A172 (cell line): ENCODE measurements at places on chromosomes 6 and 20.

- no peak for DNase-seq
Observed at GRCh38 chr6:151447237-151447636, 4.7 kb downstream of the RMND1 start.

DNA sequence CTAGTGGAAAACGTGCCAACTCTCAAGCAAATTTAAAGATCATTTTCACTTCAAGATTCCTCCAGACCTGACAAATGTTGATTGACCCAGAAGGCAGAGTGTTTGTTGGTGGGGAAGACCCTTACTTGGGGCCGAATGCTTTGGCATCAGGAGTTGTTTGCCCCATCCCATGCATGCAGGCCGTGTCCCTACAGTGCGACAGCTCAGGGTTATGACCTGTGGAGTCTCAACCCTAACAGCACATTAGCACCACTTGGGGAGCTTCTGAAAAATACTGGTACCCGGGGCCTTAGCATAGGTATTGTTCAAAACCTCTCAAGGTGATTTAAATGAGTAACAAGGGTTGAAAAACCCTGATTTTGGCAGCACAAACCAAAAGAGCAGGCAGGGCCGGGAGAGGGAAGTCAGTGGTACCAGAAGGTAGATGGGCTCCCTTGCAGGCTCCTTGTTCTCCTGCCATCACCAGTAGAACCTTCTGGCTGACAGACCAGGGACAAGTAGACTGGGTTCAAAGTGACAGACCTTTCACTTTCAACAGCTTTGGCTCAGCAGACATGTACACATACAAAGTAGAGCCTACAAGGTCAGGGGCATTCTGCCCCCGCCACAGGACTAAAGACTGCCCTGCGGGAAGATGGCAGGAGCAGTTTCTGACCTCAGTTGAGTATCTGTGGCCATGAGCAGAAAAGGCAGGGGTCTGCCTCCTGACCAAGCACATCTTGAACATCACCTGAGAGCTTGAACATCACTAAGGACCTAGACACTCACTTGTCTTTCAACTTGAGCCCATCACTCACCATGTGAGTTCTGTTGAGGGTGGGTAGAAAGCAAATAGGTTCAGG lies 39.6 kb downstream of the PLCG1 start:
- DNase-seq: no peak

- DNase-seq: no peak
Observed at GRCh38 chr6:157380458-157380778, 572 bp upstream of the ZDHHC14 start.

DNA sequence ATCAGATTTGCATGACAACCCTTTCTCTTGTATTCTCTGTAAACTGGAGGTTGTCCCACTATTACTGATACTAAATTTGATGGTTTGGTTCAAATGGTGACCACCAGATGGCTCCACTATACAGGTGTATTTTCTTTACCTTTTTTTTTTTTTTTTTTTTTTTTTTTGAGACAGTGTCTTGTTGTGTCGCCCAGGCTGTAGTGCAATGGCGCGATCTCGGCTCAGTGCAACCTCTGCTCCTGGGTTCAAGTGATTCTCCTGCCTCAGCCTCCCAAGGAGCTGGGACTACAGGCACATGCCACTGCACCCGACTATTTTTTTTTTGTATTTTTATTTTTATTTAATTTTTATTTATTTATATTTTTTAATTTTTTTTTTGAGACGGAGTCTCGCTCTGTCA lies 6.6 kb upstream of the WTAP start:
- peak; percentile 37 for DNase-seq

DNA sequence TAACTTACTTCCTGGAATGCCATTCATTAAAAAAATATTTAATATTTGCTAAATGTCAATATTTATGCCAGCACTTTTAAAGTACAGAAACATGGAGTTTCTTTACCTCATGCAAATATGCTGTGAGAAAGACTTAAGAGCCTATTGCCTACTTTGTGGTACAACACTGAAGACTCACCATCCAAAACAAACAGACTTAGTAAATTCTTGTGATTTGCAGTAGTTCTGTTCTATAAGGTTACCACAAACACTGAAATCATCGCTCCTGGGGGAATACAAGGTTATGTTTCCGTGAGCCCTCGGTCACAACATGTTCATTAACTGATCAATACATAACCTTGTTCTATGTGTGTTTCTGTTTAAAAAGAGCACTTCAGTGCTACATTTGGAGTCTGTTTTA lies 78.3 kb downstream of the ATG5 start:
- DNase-seq: no peak

GRCh38 chr6:45648262-45648620 lies 270.5 kb upstream of the SUPT3H start:
- no peak for DNase-seq

DNA sequence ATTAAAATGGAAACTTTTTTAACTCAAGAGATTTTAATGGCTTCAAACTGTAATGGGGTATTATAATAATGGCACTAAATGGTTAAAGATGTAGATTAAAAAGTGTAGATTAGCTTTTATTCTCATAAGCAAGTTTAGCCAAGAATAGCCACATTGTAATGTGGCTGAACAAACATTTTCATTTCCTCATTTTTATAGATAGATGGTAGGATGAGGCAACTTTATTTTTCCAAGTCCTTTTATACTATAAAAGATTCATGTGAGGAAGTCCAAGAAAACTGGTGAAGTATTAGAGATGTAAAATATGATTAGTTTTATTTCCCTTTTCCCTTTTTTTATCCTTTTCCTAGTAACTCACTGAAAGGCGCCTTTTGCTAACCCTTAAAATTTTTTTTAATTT lies 88.8 kb downstream of the ATRN start:
- DNase-seq: no peak

- DNase-seq: no peak
Observed at GRCh38 chr20:64108731-64109681, 1.6 kb upstream of the NPBWR2 start.

GRCh38 chr6:25340431-25341202 lies 61.4 kb downstream of the CARMIL1 start:
- no peak for DNase-seq

- no peak for DNase-seq
Observed at GRCh38 chr6:116170358-116171057, 44.6 kb upstream of the COL10A1 start.

DNA sequence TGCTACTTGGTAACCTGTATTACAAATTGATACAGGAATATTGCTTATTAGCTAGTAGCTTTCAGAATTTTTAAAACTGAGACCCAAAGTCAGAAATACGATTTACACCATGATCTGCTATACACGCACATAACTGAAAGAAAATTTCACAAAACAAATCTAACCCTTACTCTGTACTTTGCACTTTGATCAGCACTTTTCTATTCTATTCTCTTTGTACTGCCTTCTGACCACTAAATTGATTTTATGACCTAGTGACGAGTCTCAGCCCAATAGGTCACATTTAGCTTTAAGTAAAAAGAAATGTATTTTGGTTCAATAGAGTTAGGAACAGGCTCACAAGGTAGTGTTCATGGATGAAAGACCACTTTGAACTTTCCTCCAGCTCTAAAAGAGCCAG lies 252.5 kb downstream of the TBX18 start:
- DNase-seq: no peak

DNA sequence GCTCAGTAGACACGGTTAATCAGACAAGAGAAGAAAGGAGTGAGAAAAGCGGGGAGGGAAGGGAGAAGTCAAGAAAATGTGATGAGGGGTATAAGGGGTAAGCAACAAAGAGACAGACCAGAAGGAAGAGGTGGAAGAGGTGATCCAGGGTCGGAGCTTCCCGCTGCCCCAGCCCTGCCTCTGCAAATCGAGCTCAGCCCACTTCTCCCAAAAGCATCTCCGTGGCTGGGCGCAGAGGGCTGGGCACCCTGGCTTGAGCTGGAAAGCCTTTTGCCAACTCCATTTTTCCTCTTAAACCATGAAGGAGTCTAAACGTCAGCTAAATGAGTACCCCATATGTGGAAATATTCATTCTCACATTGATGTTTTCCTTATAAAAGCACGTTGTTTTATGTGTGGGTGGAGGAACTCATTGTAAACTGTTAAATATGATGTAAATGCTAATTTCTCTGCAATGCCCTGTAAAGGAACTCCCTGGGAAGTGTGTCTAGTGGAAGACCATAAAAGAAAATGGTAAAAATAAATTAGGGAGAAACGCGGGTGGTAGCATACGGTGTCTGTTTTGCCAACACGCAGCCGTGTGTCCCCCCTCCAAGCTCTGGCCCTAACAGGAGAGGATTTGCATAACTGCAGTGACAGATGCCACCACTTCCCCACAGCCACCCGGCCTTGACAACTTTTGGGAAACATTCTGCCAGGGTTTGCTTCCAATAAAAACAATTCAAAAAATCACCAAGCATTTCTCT lies 55.2 kb upstream of the MAFB start:
- no peak for DNase-seq

DNA sequence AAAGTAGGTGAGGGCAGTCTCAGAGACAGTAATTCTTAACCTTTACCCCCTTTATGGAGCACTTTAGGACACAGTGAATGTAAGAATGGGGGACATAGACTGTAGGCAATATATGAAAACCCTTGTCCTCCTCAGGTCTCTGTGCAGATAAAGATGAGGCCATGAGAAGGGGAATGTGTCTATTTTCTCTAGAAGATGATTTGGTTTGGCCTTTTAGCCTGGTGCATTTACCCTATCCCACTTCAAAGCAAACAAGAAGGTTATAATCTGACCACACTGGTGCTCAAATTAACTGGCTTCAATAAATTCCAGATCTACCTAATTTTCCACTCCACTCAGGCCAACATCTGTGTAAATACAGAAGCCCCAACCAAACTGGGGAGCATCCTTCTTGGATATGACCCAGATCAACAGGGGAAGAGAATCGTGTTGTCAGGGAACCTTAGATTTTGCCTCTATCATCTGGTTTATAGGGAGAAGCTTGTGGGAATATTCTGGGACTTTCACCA lies 42.4 kb downstream of the RIPOR2 start:
- no peak for DNase-seq

- no peak for DNase-seq
Observed at GRCh38 chr6:168526841-168527281, 85.9 kb downstream of the SMOC2 start.

- DNase-seq: peak; percentile 46
Observed at GRCh38 chr20:49594143-49594930, 26.4 kb upstream of the PTGIS start.

- DNase-seq: no peak
Observed at GRCh38 chr20:2086177-2086979, 15.2 kb upstream of the STK35 start.

GRCh38 chr6:167091805-167092107 lies 31.1 kb upstream of the CCR6 start:
- DNase-seq: no peak

DNA sequence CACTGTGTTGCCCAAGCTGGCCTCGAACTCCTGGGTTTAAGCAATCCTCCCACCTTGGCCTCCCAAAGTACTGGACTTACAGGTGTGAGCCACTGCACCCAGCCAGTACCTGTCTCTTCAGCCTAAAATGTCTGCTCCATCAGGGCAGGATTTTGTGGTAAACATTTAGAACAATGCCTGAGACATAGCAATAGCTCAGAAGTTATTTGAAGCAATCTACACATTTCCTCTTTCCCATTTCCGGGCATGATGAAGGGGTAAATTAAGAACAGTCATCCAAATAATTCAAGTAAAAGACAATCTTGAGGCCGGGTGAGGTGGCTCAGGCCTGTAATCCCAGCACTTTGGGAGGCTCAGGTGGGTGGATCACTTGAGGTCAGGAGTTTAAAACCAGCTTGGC lies 69.0 kb upstream of the ZNF217 start:
- DNase-seq: no peak

DNA sequence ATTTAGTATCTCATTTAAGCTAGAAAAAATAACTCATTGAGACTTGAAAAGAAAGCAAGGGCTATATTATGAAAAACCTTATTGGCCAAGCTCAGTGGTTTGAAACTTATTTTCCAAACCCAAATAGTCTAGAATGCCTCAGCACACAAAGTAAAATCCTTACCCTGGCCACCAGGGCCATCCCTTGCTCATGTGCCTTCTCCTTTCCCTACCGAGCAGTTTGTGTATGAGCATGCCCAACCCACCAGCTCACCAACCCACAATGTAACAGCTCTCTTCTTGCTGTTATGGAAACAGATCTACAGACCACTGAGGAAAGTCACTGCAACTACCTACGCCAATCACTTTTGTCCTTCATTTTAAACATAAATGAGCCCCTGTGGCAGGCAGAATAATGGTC lies 79.6 kb upstream of the CARMIL1 start:
- no peak for DNase-seq

GRCh38 chr6:31897612-31898382 lies at the start of gene EHMT2:
TSS of gene EHMT2 (minus strand) at chr6:31897698. CDS start at chr6:31897677, 21 bp downstream.
- DNase-seq: peak; percentile 68

DNA sequence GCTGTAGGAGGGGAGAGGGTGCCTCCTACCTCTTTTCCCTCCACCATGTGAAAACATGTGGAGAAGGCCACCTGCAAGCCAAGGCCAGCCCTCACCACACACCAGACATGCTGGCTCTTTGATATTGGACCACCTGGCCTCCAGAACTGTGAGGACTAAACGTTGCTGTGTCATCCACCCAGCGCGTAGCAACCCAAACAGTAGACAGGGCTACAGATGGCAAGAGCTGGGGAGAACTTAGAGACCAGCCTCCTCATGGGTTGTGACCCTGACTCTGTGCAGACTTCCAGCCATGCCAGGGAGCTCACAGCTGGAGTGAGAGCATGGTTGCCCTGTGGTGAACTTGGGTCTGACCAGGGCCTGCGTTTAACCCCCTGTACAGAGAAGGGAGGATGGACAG lies 195.9 kb upstream of the CST7 start:
- no peak for DNase-seq

- no peak for DNase-seq
Observed at GRCh38 chr6:44658571-44658970, 271.1 kb downstream of the CDC5L start.

DNA sequence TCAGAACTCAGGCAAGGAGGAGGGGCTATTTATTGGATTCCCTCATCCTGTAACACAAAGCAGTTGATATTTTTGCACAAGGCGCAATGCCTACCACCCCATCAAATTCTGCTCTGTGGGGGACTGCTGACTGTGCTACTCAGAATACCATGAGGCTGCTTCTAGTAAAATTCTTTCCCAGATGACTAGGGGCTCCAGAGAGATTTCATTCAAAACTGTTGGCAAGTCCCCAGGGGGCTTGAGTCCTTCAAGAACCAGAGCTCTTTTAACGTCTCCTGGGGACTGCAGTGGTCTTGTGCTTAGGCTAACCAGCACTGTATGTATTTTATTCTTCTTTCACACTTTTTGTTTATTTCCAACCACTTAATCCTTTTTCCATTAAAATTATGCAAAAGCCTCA lies 365.9 kb upstream of the AGPAT4 start:
- no peak for DNase-seq

- DNase-seq: no peak
Observed at GRCh38 chr6:71203206-71203605, 85.4 kb upstream of the OGFRL1 start.

- DNase-seq: no peak
Observed at GRCh38 chr6:19713984-19714383, 123.2 kb upstream of the ID4 start.
